ENCODE measurements at places on chromosomes 3 and 15.
A peak's percentile ranks its signal among the peaks of the same experiment; 100 is the strongest.

- DNase-seq: no peak
Measured at GRCh38 chr3:190220362-190220761, 99.7 kb upstream of the P3H2 start.

DNA sequence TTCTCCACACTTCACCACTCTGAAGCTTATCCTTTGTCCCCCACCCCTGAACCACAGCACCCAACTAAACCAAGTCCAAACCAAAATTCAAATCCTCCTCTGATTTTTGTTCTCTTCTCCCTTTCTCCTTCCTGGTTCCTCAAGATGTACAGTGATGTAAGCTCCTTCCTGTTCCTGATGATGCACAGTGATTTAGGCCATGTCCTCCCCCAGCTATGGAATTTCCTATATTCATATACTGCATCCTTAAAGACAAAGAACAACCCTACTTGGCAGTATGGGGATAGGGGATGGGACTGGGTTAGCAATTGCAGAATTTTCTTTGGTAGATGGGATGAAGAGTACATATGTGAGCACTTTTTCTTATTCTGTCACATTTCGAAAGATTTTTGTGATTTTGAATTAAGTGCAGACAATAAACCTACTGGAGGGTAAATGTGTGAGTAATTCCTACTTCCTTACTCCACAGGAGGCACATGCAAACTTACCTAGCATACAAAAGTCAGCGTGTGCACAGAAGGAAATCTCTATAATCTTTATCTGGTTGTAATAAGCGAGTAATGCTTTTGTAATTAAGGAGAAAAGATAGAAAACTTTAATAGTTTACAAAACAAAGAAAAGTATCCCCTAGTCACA, 125.0 kb downstream of the ANO10 start:
- DNase-seq: no peak

DNA sequence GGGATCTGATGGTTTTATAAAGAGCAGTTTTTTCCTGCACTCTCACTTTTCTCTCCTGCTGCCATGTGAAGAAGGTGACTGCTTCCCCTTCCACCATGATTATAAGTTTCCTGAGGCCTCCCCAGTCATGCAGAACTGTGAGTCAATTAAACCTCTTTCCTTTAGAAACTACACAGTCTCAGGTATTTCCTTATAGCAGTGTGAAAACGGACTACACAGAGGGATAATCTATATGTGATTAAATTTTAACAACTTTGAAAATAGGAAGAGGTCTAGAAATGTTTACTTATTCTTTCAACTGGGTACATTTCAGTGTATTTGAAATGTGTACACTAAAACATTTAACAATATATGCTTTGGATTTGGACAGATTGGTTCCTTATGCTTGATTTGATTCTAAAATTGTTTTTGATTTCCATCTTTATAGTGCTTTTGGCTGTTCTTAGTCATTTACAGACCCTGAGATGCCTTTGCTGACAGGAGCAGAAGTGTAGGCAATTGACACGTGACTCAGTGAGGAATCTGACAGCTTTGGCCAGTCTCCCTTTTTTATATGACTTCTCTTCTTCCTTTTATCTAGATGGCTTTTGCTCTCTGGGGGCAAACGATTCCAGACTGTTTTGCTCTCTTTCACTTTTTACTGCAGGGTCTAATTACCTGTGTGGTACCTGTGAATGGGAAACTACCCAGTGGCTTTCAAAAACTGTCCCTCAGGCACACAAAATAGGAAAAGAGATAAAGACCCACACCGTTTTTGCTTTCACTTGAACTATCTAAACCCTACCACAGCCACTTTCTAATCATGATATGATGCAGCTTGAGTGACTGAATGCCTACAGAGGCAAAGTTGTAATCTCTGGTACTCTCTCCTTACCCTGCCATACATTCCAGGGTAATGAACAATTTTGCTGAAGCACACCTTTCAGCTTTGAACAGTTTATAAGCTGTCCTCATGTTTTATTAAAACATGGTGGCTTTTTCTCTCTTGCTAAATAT, 422.6 kb downstream of the ROBO1 start:
- no peak for DNase-seq

DNA sequence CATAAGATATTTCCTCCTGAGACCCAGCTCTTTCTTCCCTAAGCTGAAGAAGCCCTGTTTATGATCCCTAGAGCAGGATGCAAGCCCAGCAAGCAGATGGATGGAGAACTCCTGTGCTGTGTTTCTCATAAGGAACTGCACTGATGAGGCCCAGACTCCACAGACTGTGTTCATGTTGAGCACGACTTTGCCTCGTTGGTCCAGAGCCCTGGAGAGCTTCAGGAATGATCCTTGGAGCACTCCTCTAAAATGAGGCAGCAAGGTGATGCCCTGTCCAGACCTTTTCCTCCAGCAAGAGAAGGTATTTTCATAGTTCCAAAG, 83.8 kb downstream of the MYLK start:
- no peak for DNase-seq

- no peak for DNase-seq
Measured at GRCh38 chr3:156582532-156583183, 27.7 kb upstream of the SSR3 start.

GRCh38 chr15:60362321-60363086, 35.3 kb downstream of the ANXA2 start:
- DNase-seq: no peak

DNA sequence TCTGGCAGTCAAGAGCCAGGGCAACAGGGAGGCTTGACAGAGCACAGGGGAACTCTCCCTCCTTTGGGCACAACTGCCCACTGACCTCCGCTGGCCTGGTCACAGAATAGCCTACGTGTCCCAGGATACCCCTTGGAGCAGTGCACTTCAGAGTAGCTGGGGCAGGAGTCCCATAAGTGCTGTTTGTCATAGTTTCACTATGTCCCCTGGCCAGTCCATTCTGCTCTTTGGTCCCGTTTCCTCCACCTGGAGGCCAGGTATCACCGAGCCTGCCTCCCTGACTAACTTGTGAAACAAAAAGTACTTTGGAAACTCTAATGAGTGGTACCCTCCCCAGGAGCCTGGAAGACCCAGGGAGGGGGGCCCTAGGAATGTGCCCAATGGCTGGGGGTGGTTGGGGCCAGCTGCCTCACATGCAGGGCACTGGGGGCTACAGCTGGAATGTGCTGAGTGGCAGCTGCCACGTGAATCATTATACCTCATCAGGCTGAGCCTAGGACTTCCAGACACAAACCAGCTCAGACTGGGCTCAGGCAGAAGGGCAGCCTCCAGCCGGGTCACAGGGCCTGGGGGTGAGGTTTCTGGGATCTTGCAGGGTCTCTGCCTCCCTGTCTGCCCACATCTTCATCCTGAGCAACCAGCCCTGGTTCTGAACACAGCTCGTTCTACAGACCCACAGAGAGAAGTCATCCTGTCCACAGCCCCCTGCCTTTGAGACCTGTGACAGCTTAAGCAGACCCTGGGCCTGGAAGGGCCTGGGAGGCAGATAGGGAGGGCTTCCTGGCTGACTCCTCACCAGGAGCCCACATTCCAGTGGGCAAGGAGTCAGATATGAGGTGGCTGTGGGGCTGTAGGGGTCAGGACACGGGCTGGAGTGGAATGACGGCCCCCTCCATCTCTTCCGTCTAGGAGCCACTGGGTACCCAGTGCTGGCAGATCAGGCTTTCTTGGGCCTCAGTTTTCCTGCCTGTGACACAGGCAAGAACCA, 914 bp upstream of the PTH1R start:
- no peak for DNase-seq

- no peak for DNase-seq
Measured at GRCh38 chr3:62832553-62832952, 42.7 kb downstream of the CADPS start.

- DNase-seq: no peak
Measured at GRCh38 chr3:172129850-172130716, 90.7 kb downstream of the FNDC3B start.

DNA sequence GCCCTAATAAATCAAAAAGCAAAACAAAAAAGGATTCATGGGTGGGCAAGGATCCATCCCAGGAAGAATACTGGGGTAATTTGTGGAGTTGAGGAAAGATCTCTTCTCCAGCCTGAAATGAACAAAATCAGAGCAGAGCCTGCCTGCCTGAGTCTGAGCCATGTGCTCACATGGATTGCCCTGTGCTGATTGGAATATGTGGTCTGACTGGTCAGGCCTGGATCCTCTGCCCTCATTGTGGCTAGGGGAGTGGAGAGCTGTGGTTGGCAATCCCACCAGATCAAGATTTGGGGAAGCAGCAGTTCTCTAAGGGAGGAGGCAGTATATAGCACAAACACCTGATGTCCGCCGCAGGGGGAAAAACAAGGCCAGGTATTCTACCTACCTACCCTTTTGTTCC, 6.8 kb upstream of the NUDT16 start:
- DNase-seq: no peak

- no peak for DNase-seq
Measured at GRCh38 chr3:117010318-117010717, 300.7 kb downstream of the TUSC7 start.

DNA sequence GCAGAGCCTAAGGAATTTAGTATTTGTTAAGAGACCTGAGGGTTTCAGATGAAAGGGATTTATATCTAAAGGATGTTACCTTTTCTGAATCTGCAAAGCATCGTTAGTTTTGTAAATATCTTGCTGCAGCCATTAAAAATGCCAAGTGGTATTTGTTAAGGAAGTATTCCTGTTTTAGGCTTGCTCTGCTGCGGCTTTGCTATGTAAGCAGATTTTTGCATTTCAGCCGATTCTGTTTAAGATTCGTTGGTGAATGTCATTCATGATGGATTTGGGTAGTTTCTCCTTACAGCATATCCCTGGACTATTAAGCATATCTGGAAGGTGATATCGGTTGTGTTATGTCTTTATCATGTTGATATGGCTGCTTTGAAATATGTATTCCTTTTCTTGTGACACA, 1.0 kb downstream of the USP8 start:
- DNase-seq: no peak

DNA sequence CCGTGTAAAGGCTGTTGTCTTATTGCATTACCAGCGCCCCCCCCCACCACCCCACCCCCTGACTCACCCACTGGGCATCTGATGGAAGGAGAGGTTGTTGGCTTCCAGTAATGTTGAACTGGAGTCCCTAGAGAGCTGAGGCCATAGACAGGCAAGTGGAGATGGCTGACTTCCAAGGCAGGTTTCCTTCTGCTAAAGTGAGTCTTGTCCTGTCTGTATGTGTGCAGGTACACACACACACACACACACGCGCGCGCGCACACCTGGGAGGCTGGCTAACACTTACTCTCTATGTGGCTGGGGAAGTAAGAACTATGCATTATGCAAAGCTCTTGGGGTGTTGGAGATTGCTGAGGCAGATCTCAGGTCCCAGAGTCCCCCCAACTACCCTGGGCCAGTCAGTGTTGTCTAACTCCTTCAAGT, 1.6 kb upstream of the KY start:
- DNase-seq: no peak

DNA sequence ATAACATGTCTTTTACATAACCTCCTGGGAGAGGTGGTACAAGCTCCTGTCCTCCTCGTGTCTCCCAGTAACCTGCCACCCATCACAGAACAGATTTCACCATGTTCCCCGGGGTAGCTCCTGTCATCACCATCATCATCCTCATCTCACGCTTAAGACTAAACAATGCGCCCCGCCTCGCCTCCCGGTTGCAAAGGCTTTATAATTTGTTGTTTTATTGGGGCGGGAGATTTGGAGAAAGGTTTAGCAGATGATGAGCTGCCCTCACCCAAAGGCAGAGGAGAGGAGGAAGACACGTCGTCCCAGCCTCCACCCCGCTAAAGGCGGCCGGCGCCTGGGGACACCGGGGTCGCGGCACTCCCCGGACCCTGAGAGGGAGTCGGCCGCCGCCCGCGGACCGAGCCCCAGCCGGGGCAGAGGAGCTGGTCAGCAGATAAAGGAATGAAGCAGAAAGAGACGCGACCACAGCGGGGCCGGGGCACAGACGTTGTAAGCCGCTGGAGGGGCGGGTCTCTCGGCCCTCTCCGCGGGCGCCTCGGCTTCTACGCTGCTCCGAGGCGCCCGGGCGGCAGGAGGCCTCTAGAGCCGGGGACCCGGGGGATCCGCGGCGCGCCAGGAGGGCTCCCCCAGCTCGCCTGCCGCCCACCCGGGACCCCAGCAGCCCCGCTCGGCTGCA, 589 bp downstream of the HERC1 start:
- no peak for DNase-seq

DNA sequence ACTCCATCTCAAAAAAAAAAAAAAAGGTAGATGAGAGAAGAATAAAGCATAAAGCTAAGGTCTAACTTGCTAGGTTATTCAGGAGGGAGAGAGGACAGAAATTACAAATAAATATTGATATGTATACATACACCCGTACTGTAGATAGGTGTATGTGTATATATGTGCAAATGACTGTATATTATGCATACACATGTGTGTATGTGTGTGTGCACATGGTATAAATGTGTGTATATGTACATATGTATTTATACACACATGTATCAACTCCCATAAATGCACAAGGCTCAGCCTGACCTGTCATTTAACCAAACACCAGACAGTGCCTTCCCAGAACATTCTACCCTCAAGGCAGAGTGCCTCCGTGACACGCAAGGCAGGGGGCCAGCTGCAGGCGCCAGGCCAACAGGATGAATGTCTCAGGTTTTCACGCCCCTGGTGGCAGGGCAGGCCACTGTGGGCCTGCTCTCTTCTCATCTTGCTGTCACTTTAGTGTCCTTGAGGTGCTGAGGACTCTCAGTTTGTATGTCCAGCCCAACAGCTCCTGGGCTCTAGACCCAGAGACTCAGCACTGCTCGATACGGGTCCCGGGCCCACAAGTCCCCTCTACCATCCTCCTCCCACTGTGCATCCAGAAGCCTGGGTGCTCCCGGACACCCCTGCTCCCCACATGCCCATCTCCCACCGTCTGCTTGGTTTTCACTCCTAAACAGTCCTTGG, 40.4 kb downstream of the TM2D3 start:
- DNase-seq: no peak

DNA sequence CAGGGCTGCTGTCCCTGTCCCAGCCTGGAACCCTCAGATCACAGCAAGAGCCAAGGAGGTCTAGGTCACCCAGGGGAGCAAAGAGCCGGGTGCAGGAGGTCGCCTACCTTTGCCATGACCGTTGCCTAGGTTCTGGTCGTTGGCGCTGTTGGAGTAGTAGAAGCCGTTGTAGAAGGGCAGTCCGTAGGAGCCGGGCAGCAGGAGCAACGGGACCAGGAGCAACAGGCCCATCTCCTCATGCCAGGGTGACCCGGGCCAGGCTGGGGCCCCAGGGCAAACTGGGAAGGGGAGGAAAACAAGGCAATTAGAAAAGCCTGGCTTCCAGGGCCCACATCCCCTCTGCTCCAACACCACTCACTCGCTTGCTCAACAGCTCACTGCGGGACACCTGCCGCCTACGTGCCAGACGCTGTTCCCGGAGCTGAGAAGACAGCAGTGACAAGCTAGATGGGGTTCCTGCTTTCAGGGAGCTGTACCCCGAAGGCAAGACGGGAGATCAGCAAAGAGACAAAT, 8.2 kb downstream of the HAPLN3 start:
- DNase-seq: no peak

GRCh38 chr15:73894133-73894814, 20.9 kb downstream of the TBC1D21 start:
- no peak for DNase-seq

DNA sequence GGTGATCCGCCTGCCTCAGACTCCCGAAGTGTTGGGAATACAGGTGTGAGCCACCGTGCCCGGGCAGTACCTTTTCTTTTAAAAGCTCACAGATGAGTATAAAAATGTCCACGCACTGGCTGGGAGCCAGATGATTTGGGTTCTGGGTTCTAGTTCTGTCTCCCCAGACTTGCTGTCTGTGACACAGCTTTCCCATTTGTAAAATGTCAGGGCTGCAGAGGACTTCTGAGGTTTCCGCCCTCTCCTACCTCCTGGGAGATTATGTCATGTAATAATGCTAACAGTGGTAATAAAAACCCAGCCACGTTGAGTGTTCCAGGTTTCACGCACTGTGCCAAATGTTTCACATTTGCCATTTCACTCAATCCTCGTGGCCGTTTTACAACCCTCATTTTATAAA, 1.3 kb upstream of the PPP4R2 start:
- DNase-seq: no peak

- peak; percentile 74 for DNase-seq
Measured at GRCh38 chr3:184361532-184361931, at the start of the genes CLCN2 and POLR2H. CLCN2 (minus strand) TSS chr3:184361605; CDS start chr3:184361479, 126 bp downstream. POLR2H (plus strand) TSS chr3:184361710; CDS start chr3:184363493, 1,783 bp downstream.
